ENCODE measurements at places on chromosomes 2 and 18.
A peak's percentile ranks its signal among the peaks of the same experiment; 100 is the strongest.

GRCh38 chr2:54329482-54330161, 73.6 kb upstream of the TSPYL6 start:
- peak; percentile 22 for DNase-seq

DNA sequence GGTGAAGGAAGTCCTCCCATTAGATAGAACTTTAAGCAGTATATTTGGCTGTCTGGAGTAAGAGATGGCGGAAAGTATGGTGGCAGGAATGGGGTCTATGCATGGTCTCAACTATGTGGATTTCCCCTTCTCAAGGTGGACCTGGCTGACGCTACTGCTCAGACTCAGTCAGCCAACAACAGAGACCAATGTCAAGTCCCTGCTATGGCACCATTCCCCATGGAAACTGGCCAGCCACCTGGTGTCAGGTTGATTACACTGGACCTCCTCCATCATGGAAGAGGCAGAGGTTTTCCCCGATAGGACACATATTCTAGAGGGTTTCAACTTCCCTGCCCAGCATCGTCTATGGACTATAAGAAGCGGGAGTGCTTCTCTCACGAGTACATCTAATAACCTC, 8.6 kb upstream of the FAHD2A start:
- no peak for DNase-seq

DNA sequence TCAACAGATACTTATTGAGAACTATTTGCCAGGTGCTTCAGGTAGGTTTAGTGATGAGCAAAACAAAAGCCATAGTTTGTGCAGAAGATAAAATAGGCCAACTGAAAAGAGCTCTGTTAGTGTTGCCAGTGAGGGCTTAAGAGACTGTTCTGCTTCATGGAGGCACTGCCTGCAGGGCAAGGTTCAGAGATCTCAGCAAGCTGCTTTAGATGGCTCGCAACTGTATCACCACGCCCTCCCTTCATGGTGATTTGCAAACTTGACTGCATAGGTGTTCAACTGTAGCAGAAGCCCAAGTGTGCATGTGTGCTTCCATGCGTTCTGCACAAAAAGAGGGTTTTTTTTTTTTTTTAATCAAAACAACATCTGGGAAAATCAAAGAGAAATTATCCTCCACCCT, 84.5 kb downstream of the RAPH1 start:
- no peak for DNase-seq

GRCh38 chr18:79199691-79200374, 130.6 kb downstream of the ATP9B start:
- peak; percentile 35 for DNase-seq

GRCh38 chr2:158509928-158510797, 53.4 kb downstream of the PKP4 start:
- DNase-seq: peak; percentile 64

GRCh38 chr2:39069890-39070465, 50.9 kb downstream of the SOS1 start:
- DNase-seq: no peak

GRCh38 chr18:39555496-39555895, 1989.9 kb upstream of the CELF4 start:
- no peak for DNase-seq

DNA sequence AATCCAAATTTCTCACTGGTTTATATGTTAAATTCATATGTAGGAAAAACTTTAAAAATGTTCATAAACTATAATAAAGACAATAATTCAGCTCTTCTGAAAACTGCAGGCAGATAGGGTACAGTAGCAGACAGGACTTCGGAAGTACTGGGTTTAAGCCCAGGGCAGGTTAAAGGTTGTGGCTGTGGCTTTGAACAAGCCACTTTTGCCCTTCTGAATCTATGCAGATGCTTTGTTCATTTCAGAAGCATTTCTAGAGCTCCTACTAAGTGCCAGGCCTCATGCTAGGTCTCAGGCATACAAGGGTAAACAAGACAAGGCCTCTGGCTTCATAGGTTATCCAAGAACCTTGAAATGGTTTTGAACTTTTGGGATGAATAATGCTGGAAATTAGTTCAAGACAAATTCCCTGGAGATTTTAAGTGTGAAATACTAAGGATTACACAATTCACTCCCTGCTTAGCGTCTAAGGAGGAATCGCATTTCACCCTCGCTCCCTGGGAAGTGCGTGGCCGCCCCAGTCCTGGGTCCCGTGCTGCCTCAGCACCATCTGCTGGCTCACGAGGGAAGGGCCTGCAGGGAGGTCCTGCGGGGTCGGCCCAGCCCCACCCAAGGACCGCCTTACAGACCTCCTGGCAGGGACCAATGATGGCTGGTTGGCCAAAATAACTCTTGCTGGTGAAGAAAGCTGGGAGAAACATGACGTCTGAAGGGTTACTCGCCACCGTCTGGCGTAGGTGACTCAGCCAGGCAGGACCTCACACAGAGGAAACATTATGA, 67.7 kb upstream of the L3MBTL4 start:
- peak; percentile 67 for DNase-seq

- DNase-seq: no peak
These were observed 33.1 kb upstream of the ATP6V1B1 start for GRCh38 chr2:70902579-70902978.

DNA sequence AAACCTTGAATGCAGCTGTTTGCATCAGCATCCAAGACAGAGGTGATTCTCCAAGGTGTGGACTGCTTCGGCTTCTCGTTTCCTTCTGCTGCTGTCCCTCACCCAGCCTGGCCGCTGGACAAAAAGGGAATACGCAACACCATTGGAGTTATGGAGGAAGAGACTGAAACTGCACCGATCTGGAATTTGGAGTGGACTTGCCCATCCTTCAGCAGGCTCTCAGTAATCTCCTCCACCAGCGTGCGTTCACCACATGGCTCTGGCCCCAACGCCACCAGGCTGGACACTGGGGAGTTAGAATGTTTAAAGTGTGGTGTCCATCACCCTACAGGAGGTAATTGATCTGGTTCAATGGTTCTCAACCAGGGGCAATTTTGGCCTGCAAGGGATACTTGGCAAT, 41.4 kb upstream of the ID2 start:
- no peak for DNase-seq

DNA sequence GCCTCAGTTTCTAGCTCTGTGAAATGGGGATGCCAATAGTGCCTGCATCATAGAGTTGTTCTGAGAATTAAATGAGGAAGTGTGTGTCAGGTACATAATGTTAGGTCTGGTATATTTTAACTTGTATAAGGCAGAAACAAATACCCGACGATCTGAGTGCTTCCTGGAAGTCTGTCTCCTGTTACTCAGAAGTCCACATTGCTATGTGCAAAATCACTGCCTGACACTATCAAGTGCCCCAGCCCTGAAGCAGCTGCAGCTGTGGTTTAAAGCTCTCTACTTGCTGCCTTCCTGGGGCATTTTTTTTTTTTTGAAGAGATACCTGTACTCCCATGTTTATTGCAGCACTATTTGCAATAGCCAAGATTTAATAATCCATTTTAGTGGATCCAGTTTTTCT, 125.3 kb downstream of the SLC4A3 start:
- DNase-seq: peak; percentile 37

Data from IMR-90 (cell line).